ENCODE measurements at places on chromosomes 3 and 15. TPM values are rescaled to one million over a fixed set of nuclear protein-coding genes. Genes with fewer than 3 reads are reported as not detected.

ALDH1A2 gene
- 0.98 TPM for total RNA-seq

ACTC1 gene
- 0.11 TPM for total RNA-seq

- H3K4me1 ChIP-seq: no peaks in the 10 kb centered on the region
- no peak overlapping the region for H3K27ac ChIP-seq
- no peak for DNase-seq
- no peaks in the 10 kb centered on the region for H3K36me3 ChIP-seq
Observed at GRCh38 chr3:194808640-194809097, 123.0 kb downstream of the FAM43A start.

- no peaks in the 10 kb centered on the region for H3K27me3 ChIP-seq
- H3K4me3 ChIP-seq: no peak overlapping the region
- H3K36me3 ChIP-seq: no peaks in the 10 kb centered on the region
- DNase-seq: no peak
- peaks cover 20% of the 10 kb centered on the region for H3K4me1 ChIP-seq
Observed at GRCh38 chr3:194089357-194090177, 46.4 kb upstream of the HES1 start.

DNA sequence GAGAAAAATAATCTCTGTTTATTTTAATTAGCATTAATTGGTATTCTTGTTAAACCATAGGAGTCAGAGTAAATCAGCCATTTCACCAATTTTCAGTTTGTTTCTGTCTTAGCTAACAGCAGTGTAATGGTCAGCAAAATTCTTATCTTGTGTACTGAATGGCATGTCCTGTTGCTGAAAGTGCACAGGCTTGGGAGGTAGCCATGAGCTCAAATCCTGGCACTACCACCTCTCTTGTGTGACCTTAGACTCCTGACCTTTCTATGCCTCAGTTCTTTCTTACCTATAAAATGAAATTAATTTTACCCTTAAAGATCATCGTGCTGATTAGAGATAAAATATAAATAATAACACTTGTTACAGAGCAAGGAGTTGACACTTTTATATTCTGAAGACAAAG is 35.8 kb downstream of the MLH1 start:
- no peak overlapping the region for H3K4me3 ChIP-seq
- H3K27me3 ChIP-seq: no peaks in the 10 kb centered on the region
- H3K4me1 ChIP-seq: peaks cover 60% of the 10 kb centered on the region
- H3K27ac ChIP-seq: peak overlapping the region; percentile 81

GRCh38 chr3:36124118-36124796 is 256.0 kb upstream of the STAC start:
- H3K27me3 ChIP-seq: no peaks in the 10 kb centered on the region
- no peak overlapping the region for H3K4me3 ChIP-seq
- H3K4me1 ChIP-seq: no peaks in the 10 kb centered on the region
- DNase-seq: peak; percentile 1
- H3K36me3 ChIP-seq: no peaks in the 10 kb centered on the region
- H3K27ac ChIP-seq: no peak overlapping the region

Measured in thyroid gland (tissue), 4 donors.